ENCODE measurements at places on chromosomes 1 and 21.

GRCh38 chr1:33860671-33861070 is 3.2 kb upstream of the HMGB4 start:
- DNase-seq, result no peak

- DNase-seq, result no peak
Observed at GRCh38 chr21:45864436-45864835, 117.1 kb upstream of the COL6A1 start.

GRCh38 chr1:41742219-41742618 is 176.5 kb downstream of the HIVEP3 start:
- DNase-seq, result no peak

GRCh38 chr1:198556971-198557370 is 16.5 kb upstream of the ATP6V1G3 start:
- DNase-seq, result no peak

- no peak for DNase-seq
Observed at GRCh38 chr1:170414989-170415709, 116.8 kb upstream of the GORAB start.

GRCh38 chr1:184380468-184380867 is 6.4 kb upstream of the C1orf21 start:
- DNase-seq, result no peak

DNA sequence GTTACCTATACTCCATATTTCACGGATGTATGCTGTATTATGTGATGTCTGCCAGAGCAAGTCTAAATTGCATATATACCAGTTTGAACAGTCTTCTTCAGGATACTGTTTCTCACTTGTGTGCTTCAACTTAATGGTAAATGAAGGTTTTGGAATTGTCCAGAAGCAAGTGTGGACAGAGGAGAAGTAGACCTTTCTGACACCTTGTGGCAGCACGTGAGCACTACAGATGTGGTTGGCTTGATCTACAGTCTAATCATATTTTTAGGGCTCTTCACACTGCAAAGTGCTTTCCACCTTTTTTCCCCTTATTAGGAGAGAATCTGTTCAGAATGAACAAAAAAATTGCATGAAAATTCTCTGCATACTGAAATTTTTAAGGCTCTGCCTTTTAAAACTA is 10.9 kb downstream of the MORC3 start:
- DNase-seq, result peak; percentile 29

GRCh38 chr1:72997624-72998023 is 715.3 kb upstream of the NEGR1 start:
- DNase-seq, result no peak

DNA sequence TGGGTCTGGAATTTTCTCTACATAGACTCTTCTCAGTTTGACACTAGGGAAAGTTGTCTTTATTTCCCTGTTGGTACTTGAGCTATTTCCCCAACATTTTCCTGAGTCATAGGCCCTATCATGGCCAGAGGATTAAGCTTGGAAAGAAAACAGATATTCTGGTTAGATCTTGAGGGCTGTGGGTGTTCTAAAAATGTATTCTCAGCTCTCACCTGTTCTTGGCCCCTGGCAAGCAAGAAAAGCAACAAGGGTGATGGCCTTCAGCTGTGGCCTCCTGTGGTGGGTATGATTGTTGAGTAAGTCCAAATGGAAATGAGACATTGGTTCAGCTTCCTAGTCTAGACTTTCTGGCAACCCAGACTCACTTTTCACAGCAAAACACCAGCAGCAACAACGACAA is 17.4 kb upstream of the LCE3A start:
- no peak for DNase-seq

DNA sequence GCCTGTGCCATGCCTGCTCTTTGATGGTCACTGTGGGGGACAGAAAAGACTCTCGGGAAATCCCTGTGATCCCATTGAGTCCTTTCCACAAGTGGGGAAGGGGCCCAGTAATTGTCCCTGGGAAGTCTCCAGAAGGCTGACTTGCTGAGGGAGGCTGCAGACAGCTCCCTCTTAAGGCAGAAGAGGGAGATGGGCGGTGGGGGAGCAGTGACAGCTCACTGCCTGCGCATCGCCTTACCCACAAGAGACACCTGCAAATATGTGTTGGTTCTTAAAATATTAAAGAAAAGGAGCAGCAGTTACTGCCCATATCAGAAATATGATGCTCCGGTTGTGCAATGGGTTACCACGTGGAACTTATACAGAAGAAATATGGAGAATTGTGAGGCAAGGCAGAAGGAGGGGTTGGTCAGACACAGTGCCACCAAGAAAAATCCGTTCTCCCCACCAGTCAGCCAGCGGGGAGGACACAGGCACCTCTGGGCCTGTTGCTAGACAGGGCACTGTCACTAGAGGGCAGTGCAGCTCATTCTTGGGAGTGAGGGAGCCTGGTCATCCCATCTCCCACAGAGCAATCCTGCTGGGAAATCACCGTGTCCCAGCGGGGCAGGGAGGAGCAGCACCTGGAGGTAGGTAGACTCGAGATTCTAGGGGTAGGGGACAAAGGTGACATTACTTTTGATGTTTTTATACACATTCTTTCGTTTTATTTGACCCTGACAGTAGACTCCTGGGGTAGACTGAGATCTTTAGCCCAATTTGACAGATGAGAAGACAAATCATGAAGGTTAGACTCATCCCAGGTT is 6.9 kb upstream of the CAMK1G start:
- DNase-seq, result peak; percentile 78

GRCh38 chr1:25586181-25586588 is 30.4 kb upstream of the MAN1C1 start:
- no peak for DNase-seq

DNA sequence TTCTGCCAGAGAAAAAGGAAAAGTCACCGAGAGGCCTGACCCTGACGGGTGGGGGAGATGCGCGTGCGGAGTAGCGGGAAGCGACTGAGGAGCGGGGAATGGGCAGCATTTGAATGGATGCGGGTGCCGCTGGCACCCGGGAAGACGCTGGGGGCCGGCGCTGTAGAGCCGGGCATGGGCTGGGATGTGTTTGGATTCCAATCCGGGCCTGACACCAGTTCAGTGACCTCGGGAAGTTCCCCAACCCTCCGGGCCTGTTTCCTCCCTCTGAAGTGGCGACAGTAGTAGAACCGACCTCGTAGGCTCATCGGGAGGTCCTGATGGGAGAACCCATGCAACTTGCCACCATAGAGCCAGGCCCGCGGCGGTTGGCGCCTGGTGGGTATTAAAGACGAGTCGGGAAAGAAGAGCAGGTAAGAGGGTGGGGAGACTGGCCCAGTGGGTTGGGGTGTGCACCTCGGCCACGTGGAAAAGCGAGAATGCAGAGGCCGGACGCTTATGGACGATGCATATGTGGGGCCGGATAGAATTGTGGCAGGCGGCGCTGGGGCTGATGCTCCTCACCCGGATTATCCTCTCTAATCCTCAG is 642 bp upstream of the SLC16A1 start:
- peak; percentile 95 for DNase-seq

- no peak for DNase-seq
Observed at GRCh38 chr1:166933633-166934032, 41.7 kb downstream of the ILDR2 start.

DNA sequence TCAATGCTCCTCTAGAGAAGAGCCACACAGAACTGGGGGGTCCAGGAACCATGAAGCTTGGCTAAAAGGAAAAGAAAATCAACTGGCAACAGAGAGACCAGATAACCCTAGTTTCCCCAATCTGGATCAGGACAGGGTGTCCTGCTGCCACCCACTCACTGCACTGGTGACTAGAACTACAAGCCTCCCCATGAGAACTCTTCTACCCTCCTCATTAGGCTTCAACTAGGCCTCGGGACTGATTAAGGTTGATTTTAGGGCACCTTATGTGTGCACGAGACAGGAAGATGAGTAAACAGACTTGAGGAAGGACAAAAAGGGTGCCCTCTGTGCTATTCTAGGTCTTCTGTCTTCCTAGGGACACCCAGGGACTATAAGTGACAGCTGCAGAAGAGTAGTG is 2.3 kb upstream of the SF3B4 start:
- DNase-seq, result no peak

DNA sequence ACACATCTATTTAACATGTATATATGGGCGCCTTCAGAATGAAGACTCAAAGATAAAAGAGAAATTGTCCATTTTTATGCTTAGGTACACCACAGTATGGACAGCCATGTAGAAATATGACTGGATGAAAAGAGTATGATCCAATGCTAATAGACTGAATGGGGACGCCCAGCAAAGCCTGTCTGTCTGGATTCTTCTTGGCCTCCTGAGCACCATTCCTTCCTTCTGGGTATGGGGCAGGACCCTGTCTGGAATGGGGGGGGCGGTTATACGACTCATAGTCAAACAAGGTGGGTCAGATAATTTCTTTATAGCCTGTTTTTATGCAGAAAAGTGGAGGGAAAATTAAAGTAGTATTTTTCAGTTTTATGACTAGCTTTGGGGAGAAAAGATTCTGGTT is 81.2 kb upstream of the ABCD3 start:
- DNase-seq, result no peak

- no peak for DNase-seq
Observed at GRCh38 chr1:192485692-192486436, 89.7 kb upstream of the RGS1 start.

DNA sequence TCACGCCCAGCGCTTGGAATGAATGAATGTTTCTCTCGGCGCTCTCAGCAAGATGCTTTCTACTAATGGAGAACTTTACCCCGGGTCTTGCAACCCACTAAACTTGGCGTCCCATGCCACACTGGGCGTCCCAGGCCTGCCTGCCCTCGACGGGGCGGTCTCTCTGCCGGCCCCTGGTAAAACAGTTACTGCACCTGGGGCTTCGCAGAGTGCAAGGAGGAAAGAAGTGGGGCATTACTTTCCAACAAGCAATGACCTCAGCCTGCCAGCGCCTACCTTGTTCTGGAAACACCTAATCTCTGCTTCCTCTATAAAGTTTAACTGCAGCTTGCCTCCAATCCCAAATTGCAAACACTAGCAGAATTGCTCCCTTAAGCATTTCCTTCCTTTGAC is 27.8 kb upstream of the NFIA start:
- peak; percentile 36 for DNase-seq

GRCh38 chr1:236137285-236137852 is 5.0 kb upstream of the GPR137B start:
- DNase-seq, result no peak

DNA sequence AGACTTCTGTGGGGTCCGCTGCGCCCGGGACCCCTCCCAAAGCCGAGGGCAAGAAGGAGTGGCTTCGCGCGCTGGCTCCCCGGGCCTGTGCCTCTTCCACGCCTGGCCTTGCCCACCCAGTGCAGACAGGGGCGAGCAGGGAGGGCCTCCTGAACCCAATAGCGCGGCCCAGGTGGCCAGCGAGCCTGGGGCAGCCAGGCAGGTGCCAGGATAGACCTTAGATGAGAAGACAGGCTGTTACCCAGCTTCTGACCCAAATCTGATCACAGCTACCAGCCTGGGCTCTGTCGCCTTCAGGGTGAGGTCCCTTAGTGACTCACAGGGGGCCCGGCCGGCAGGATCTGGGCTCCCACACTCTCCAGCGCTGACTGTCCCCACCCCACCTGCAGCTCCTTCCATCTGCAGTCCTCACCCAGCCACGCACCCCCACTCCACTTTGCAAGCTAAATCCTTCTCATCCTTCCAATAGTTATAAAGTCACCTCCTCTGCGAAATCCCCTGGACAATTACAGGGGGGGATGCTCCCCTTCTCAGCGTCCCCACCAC is 9.6 kb downstream of the CLEC20A start:
- DNase-seq, result peak; percentile 73

DNA sequence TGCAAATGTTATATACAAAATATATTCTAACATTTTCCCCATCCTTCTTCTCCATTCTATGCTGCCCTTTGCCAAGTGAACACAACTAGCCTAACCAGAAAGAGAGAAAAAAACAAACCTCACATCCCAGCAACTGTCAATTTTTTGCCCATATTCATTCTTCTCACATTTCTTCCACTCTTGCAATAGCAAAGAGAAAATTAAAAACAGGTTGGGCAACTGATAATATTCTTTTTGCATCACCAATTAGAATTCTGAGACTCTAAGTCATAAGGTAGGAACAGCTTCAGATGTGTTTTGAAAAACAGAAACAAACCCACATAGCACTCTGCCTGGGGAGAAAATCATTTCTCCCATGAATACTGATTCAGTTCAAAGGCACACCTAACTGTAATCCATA is 25.2 kb upstream of the EXO1 start:
- DNase-seq, result no peak

GRCh38 chr1:201983380-201983805 is 945 bp downstream of the RNPEP start:
- DNase-seq, result no peak

- DNase-seq, result no peak
Observed at GRCh38 chr1:186819563-186819962, 9.2 kb upstream of the PLA2G4A start.

DNA sequence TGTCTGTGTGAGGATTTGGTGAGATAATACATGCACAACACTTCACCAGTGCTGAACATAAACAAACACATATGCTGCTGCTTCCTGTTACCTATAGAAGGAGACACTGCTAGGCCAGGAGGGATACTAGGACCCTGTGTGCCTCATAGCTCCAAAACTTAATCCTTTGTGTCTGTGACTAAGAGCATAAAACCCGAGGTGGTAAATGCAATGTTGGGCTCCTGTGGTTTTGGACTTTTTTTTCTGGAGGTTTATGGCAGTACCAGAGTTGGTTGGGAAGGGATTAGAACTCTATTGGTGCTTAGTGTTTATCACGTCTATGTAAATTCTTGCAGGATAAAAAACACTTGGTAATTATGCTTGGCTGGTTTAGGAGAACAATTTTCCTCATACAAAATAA is 122.9 kb downstream of the NUF2 start:
- no peak for DNase-seq

- DNase-seq, result no peak
Observed at GRCh38 chr1:114292194-114292593, 138.5 kb upstream of the SYT6 start.

DNA sequence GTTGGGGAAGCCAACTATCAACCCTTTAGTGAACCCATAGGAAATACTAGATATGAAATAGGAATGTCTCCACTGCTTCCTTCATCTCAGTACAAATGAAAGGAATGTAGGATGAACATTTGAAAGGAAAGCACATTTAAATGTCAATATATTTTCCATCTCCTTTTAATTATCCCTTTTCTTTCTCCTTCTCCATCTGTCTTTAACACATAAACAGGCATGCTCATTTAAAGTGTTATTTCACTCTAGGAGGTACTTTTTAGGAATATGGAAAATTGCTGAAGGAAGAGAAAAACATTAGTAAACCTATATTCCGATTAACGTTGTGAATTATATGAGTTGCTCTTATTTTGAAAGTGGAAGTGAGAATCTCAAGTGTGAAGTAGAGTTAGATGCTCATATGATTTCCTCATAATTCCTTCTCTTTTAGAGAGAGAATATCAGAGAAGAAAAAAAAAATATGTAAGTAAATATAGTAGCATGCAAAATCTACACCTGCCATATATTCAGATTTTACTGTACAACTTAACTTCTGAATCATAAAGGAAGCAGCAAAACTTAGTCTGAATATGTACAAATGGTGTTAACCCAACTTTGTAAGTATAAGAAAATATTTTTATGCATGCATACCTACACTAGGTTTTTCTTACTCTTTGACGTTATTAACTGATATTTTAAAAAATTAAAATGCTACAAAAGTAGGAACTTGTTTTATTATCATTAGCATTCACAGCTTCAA is 406.9 kb upstream of the B3GALT2 start:
- DNase-seq, result no peak

All from retina (tissue), 1 donor.